ENCODE measurements at places on chromosomes 11 and 22. TPM values are rescaled to one million over a fixed set of nuclear protein-coding genes. Genes with fewer than 3 reads are reported as not detected.

The FAM181B gene
- 1.6 TPM for polyA plus RNA-seq

The ELMOD1 gene
- polyA plus RNA-seq = 495 TPM

The CTSF gene
- polyA plus RNA-seq = 17.0 TPM

The SLC39A13 gene
- polyA plus RNA-seq = 2.9 TPM

The OR52I1 gene
- polyA plus RNA-seq = not detected

The LGALS12 gene
- not detected for polyA plus RNA-seq

The OR51I1 gene
- not detected for polyA plus RNA-seq

The C22orf42 gene
- polyA plus RNA-seq = not detected

The C11orf16 gene
- not detected for polyA plus RNA-seq

The LMNTD2 gene
- polyA plus RNA-seq = not detected

The PAX6 gene
- polyA plus RNA-seq = 29.7 TPM

The PDGFD gene
- 1.2 TPM for polyA plus RNA-seq

The GGA1 gene
- polyA plus RNA-seq = 2.9 TPM

The GPR83 gene
- polyA plus RNA-seq = not detected

The PHLDA2 gene
- polyA plus RNA-seq = 1.4 TPM

The RNF214 gene
- polyA plus RNA-seq = 23.7 TPM

The MRGPRF gene
- polyA plus RNA-seq = not detected

The FUT4 gene
- polyA plus RNA-seq = 0.17 TPM

The PLET1 gene
- polyA plus RNA-seq = not detected

The CREB3L1 gene
- polyA plus RNA-seq = not detected

The MMP10 gene
- polyA plus RNA-seq = not detected

The FAM89B gene
- polyA plus RNA-seq = 3.2 TPM

The EHF gene
- polyA plus RNA-seq = not detected

The EED gene
- polyA plus RNA-seq = 36.0 TPM

The MS4A12 gene
- not detected for polyA plus RNA-seq

The XPNPEP3 gene
- polyA plus RNA-seq = 4.4 TPM

The ASCL2 gene
- polyA plus RNA-seq = not detected

The SLCO2B1 gene
- 0.81 TPM for polyA plus RNA-seq

The OR2AG2 gene
- polyA plus RNA-seq = 0.07 TPM

The KCNJ1 gene
- polyA plus RNA-seq = 4.3 TPM

The RBMXL2 gene
- not detected for polyA plus RNA-seq

The MPEG1 gene
- not detected for polyA plus RNA-seq

The WNT11 gene
- 10.8 TPM for polyA plus RNA-seq

The CASTOR1 gene
- polyA plus RNA-seq = 3.3 TPM

The FGF3 gene
- polyA plus RNA-seq = not detected

The OR51G2 gene
- polyA plus RNA-seq = not detected

The DDTL gene
- 2.6 TPM for polyA plus RNA-seq

The SLC36A4 gene
- 13.9 TPM for polyA plus RNA-seq

The P2RY2 gene
- polyA plus RNA-seq = not detected

The GTSE1 gene
- not detected for polyA plus RNA-seq

Measured in Purkinje cell (primary cell).